Activated T-cell treated with anti-CD3 and anti-CD28 coated beads, Interleukin-2, amount 50 U/mL, for 24 hours (primary cell): ENCODE measurements at places on chromosomes 5 and 9.

GRCh38 chr5:149267241-149267973 is 4.3 kb upstream of the AFAP1L1 start:
- DNase-seq, result no peak

DNA sequence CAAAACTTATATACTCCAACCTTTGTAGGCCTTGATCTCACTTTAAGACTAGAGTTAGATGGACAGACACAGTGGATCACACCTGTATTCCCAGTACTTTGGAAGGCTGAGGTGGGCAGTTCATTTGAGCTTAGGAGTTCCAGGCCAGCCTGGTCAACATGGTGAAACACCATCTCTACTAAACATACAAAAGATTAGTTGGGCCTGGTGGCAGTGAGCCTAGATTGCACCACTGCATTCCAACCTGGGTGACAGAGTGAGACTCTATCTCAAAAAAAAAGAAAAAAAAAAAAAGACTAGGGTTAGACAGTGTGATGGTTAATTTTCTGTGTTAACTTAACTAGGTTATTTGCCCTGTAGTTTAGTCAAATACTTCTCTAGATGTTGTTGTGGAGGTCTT is 74.1 kb downstream of the CFAP95 start:
- no peak for DNase-seq

- no peak for DNase-seq
These were observed 55.4 kb upstream of the SGCD start for GRCh38 chr5:156271569-156271968.

DNA sequence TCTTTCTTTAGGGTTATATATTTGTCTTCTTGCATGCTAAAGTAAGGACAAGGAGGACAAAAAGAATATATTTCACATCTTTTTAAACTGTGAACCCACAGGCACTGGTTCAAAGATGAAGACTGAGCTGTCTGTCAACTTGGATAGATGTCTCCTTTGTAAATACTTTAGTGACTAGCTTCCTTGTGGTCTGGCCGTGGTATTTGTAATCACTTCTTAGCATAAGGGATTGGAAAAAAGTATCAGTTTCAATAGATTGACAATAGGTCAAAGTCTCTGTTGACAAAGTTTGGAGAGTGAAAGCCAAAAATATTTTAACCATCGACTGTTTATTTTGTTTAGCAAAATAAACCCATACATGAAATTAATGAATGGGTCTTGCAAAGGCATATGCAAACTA is 91.4 kb downstream of the TMEM167A start:
- DNase-seq, result no peak

DNA sequence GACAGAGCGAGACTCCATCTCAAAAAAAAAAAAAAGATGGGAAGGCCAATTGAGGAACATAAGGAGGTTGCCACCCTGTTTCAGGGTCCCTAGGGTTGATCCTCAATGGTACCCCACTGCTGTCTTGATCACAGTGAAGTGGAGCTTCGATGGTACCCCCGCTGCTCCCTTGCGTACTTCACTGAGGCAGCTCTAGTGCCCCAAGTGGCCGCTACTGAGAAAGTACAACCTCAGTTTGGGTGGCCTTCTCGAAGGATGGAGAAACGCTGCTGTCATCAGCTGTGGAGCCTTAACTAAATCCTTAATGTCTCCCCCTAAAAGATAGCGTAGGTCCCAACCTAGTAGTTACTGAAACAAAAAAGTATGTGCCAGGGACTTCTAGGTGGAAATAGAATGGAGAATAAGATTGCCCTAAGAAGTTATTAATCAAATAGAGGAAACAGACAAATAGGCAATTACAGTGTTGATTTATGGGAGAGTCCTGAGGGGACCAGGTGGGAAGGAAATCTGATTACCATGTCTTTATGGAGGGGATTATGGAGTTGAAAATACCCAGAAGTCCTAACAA is 6.3 kb downstream of the TESK1 start:
- DNase-seq, result peak; percentile 68

DNA sequence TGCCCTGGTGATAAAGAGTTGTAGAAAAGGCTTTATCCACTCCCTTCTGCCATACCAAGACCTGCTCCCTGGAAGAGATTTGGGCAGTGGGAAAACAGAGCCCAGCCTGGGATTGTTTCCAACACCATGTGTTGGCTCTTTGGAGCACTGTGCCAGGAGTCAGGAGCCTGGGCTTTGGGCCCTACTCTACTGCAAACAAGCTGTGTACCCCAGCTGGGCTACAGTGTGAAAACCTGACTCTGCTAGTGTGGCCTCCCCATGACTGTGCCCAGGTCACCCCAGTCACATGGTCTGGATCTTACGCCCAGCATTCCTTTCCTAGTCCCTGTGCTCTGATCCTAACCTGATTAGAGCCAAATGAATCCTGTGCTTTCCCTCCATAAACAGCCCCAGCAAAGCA is 39.3 kb upstream of the SHB start:
- DNase-seq, result no peak

- no peak for DNase-seq
These were observed 147.6 kb downstream of the AUH start for GRCh38 chr9:91214086-91214485.

DNA sequence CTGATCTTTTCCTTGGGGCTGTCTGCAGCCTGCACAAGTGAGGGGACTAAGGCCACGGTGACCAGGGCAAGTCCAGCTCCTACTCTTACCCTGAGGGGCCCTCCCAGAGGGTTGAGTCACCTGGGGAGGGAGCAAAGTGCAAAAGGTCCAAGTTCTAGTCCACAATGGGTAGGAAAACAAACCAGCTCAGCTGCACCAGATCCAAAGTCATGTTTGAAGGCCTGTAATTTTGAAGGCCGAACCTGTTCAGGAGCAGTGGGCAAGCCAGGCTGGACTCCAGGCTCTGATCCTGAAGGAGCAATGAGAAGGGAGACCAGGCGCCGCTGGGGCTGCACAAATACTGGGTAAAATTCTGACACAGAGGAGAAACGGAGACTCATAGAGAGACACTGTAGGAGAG is 15.8 kb upstream of the TCF7 start:
- no peak for DNase-seq

DNA sequence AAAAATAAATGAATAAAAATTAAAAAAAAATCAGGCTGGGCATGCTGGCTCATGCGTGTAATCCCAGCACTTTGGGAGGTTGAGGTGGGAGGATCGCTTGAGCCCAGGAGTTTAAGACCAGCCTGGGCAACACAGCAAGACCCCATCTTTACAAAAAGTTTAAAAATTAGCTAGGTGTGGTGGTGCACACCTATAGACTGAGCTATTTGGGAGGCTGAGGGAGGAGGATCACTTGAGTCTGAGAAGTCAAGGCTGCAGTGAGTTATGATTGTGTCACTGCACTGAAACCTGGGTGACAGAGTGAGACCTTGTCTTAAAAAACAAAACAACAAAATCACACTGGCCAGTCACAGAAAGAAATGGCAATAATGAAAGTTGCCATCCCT is 3.4 kb upstream of the CNTRL start:
- no peak for DNase-seq

- no peak for DNase-seq
These were observed 59.8 kb downstream of the MEF2C start for GRCh38 chr5:88823201-88823600.

GRCh38 chr9:33165263-33166151 is 1.6 kb downstream of the B4GALT1 start:
- peak; percentile 49 for DNase-seq

- no peak for DNase-seq
These were observed 41.8 kb downstream of the ARHGAP26 start for GRCh38 chr5:142811866-142812557.

DNA sequence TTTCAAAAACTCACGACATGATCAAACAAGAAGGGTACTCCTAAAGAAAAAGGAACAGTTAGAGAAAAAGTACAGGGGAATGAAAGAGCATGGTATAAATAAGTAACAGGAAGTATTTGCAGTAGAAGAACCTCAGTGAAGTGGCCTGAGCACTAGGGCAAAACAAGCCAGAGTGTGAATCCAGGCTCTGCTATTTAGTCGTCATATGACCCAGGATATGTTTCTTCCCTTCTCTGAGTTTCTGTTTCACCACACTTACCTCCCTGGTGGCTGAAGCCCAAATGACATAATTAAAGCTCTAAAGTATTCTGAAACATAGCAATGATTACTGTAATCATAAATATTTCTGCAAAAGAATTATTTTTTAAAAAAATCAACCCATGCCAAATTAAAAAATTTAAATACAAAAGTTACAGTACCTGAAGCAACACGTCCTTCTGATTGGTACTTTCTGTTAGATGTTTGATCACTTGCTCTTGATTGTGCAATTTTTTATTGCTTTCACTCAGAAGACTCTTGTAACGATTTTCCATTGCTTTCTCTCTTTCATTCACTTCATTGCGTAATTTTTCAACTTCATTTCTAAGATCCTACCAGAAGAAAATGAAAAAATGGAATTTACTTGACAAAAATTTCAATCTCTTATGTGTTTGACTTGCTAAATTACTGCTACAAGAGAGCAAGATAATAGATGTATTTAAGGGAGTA is 88.9 kb downstream of the CDK5RAP2 start:
- no peak for DNase-seq

- DNase-seq, result no peak
These were observed 20.1 kb downstream of the GRHPR start for GRCh38 chr9:37442556-37442955.

DNA sequence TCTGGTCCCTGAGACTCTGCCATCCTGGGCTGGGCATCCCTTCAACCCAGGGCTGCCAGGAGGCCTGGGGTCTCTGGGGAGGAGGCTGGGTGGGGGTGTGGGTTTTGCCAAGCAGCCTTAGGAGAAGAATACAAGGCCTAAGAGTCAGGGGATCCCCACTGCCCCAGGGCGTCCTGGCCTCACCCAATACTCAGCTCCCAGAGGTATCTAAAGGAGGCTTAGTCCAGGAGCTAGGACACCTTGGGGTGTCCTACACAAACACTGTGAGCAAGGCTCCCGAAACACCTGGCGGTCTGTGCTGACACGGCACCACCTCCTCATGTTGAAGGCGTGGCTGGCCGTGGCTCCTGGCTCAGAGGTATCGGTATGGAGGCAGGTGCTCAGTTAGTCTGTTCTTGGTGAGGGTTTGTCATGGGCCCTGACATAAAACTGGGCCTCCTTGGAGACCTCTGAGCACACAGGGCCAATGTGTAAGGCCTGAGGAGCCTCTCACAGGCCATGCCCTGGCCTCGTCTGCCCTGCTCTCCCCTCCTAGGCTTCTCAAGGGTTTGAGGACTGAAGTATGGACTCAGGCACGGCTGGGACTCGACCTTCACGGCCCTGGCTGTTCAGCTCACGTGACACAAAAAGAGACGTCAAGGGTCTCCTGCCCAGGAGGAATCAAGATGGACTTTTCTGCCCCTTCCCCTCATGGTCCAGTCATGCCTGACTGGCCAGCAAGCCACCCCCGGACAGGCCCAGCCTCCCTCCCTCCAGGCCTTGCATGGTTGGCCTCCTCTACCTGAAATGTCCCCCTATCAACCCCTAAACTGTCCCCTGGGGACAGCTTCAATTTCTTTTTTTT is 277.3 kb downstream of the FSTL4 start:
- DNase-seq, result peak; percentile 19

DNA sequence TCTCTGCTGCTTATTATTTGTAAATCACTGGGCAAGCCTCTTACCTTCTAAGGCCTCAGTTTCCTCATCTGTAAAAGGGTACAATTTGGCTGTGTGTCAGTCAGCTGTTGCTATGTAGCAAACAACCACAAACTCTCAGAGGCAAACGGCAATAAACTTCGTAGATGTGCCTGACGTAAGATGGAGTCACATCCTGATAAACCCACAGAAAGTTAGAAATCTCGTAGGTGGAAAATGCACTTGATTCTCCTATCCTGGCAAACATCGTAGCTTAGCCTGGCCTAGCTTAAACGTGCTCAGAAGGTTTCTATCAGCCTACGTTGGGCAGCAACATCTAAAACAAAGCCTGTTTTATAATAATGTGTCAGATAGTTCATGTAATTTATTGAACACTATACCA is 35.0 kb upstream of the UNC5A start:
- no peak for DNase-seq

GRCh38 chr5:172071309-172071875 is 65.0 kb upstream of the FBXW11 start:
- DNase-seq, result no peak

DNA sequence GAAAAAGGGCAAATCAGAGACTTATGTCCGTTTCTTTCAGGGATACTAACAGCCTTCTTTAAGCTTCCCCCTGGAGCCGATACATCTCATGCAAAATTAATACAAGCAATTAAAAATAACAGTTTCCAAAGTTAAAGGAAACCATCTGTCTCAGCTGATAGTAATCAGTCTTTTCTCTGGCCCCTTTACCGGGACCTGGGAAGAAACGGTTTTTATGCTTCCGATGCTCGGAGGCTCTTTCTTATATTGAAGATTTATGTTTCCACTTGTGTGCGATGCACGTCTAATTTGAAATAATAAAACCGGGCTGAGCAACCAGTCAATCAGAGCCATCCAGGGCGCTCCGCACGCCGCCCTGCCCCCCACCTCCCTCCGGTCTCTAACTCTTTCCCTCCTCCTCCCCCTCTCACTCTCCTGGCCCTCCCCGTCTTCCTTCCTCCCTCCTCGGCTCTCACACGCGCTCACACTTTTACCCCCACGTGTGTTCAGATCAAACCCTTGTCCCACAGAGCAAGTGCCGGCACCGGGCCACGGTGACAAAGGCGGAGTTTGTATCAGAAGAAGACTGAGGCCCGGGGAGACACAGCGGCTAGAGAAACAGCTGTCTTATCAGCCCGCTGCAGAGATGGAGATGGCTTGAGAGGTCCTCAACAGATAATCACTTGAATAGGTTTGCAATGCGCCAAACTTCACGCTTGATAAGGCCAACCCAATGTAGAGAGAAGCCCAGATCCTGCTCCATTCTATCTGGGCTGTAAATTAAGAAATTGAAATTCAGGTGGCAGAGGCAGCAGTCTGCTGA is 5.1 kb upstream of the ELAVL2 start:
- no peak for DNase-seq

- no peak for DNase-seq
These were observed 102.6 kb downstream of the TMEM232 start for GRCh38 chr5:110623874-110624273.

DNA sequence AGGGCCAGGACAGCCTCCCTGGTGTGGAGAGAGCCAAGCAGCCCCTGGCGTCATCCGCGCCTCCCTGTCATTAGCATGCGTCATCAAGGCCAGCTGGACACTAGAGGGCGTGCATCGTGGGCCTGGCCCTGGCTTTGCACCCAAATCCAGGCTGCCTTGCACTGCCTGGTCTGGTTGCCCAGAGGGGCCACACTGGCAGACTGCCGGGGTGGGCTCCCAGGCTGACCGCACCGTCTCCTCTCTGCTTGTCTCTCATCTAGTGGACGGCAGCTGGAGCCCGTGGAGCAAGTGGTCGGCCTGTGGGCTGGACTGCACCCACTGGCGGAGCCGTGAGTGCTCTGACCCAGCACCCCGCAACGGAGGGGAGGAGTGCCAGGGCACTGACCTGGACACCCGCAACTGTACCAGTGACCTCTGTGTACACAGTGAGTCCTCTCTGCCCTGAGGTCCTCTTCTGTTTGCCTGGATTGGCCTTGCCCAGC is 29.0 kb downstream of the HK3 start:
- DNase-seq, result no peak
